ENCODE measurements at places on chromosomes 4 and X.

DNA sequence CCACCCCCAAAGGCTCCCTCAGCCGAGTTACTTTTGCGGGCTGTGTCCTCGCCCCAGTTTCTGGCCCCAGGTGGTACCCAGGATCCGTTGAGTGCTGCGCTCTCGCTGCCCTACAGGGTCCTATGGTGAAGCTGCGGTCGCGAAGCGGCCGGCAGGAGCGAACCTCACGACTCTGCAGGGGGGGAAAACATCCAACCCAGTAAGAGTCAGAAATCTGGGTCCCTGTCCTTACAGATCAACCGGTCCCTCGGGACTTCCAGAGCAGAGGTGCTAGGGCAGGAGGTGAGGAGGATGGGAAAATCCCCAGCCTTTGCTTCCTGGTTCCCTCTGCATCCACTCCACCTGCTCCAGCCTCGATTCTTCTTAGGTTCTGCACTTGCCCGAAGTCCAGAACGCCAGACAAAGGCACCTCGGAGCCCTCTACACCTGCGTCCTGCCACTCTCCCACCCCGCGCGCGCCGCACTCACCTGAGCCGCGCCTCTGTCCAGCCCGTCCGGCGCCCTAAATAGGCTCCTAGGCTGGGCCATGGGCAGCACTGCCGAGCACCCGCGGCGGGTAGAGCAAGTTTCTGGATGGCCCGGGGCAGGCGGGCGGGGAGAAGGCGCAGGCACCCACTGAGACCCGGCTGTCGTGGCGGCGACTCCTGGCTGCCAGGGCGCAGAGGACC lies at the start of gene HS3ST1:
Gene HS3ST1 (minus strand): TSS at position 664 of the 668 bp plus-strand sequence. CDS start 28,889 bp downstream, outside the sequence.
- no peak for DNase-seq

DNA sequence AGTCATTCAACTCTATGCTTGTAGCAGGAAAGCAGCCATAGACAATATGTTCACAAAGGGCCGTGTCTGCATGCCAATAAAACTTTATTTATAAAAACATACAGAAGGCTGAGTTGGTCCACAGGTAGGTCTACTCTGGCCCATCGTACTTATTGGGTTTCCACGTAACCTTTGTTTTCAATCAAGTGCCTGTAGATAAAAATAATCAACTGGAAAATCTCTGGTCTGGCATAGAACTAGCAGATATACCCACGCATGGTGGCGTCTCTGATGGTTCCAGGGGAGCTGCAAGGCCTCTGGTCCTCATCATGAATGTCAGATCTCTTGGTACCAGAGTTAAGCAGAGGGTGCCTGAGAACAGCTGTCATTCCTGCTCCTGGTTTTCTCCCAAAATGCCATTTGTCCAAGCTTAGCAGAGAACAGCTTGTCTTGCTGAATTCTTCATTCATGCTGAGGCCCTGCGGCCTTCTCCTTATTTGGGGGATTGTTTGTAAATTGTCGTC lies 31.4 kb upstream of the JAKMIP1 start:
- DNase-seq: no peak

DNA sequence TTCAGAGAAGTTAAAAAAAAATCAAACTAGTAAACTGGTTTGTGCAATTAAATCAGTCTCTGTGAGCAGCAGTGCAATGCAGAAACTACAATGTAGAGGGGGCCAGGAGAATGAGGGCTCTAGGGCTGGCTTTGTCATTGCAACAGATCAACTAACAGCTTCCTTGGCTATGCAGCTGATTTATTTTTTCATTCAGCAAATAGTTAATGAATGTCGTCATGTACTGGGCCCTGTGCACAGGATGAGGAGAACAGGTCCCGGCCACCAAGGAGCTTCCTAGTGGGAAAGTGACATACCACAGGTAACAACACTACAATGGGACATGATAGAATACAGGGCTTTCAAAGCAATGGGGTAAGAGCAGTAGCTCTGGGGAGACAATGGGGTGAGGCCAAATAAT lies 190.1 kb downstream of the NSUN7 start:
- DNase-seq: no peak

- no peak for DNase-seq
These were observed 30.2 kb upstream of the FAM9C start for GRCh38 chrX:13074297-13075262.

GRCh38 chr4:159358226-159358625 lies 255.3 kb downstream of the RAPGEF2 start:
- DNase-seq: no peak

- no peak for DNase-seq
These were observed 9.9 kb downstream of the ARHGAP36 start for GRCh38 chrX:131067846-131068745.
